Aorta (tissue), 5 donors: ENCODE measurements at places on chromosomes 5 and 9. TPM values are rescaled to one million over a fixed set of nuclear protein-coding genes. Genes with fewer than 3 reads are reported as not detected.

XRCC4 gene
- 10.7 TPM for total RNA-seq

PSIP1 gene
- total RNA-seq: 89.0 TPM

LRSAM1 gene
- total RNA-seq: 27.8 TPM

DNAH5 gene
- 0.36 TPM for total RNA-seq

GRCh38 chr9:126869368-126869767 lies 8.9 kb downstream of the ZBTB34 start:
- H3K36me3 ChIP-seq: no peaks in the 10 kb centered on the region
- no peaks in the 10 kb centered on the region for H3K27me3 ChIP-seq
- DNase-seq: no peak

- H3K4me3 ChIP-seq: no peak overlapping the region
- H3K27me3 ChIP-seq: no peaks in the 10 kb centered on the region
- DNase-seq: no peak
- H3K36me3 ChIP-seq: no peaks in the 10 kb centered on the region
- H3K4me1 ChIP-seq: no peaks in the 10 kb centered on the region
Observed at GRCh38 chr5:157214861-157215513, 34.3 kb downstream of the ITK start.

GRCh38 chr5:128413356-128413755 lies 124.7 kb downstream of the FBN2 start:
- H3K4me3 ChIP-seq: no peak overlapping the region
- no peak overlapping the region for H3K27ac ChIP-seq
- no peaks in the 10 kb centered on the region for H3K4me1 ChIP-seq
- no peak for DNase-seq
- H3K27me3 ChIP-seq: no peaks in the 10 kb centered on the region

DNA sequence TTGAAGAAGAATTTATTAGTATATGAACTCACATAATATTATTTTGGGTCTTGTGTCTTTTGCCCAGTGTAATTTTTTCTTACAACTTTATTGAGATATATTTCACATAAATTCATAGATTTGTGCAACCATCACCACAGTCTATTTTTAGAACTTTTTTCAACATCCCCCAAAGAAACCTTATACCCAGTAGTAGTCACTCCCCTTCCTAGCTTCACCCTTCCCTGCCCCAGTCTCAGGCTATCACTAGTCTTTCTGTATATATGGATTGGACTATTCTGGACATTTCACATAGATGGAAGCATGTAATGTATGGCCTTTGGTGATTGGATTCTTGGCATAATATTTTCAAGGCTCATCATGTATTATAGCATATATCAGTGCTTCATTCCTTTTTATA lies 67.8 kb downstream of the MAN2A1 start:
- no peak overlapping the region for H3K4me3 ChIP-seq
- H3K36me3 ChIP-seq: no peaks in the 10 kb centered on the region
- H3K27me3 ChIP-seq: no peaks in the 10 kb centered on the region

DNA sequence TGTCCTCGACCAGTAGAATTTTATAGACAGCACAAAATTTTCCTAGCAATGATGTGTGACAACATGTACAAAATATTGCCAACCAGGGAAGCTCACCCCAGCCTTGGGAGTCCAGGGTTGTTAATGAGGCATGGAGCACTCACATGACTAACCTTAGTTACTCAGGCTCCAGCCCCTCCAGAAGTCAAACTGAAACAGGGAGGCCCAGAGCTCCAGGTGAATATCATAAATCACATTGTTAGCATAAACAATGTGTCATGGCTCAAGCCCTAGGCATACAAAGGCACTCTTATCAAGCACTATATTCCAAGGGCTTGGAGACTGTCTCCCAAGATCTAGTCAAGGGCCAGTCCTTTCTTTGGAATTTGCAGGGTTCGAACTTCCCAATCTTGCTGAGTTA lies 44.4 kb downstream of the TNFAIP8 start:
- H3K4me1 ChIP-seq: no peaks in the 10 kb centered on the region
- peaks cover 3% of the 10 kb centered on the region for H3K36me3 ChIP-seq
- H3K27ac ChIP-seq: no peak overlapping the region
- no peaks in the 10 kb centered on the region for H3K27me3 ChIP-seq

- H3K4me3 ChIP-seq: no peak overlapping the region
- no peak for DNase-seq
- no peaks in the 10 kb centered on the region for H3K4me1 ChIP-seq
- H3K27ac ChIP-seq: no peak overlapping the region
- H3K36me3 ChIP-seq: no peaks in the 10 kb centered on the region
Observed at GRCh38 chr9:137353223-137354152, 51.4 kb upstream of the NRARP start.

DNA sequence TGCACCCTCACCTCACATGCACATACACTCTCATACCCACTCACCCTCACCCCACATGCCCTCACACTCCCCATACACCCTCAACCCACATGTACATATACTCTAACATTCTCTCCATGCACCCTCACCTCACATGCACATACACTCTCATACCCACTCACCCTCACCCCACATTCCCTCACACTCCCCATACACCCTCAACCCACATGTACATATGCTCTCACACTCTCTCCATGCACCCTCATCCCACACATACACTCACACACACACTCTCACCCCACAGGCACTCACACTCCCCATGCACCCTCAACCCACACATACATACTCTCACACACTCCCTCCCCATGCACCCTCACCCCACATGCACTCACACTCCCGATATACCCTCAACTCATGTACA lies 550.2 kb upstream of the DAP start:
- no peaks in the 10 kb centered on the region for H3K36me3 ChIP-seq
- no peak for DNase-seq
- H3K4me1 ChIP-seq: no peaks in the 10 kb centered on the region
- no peak overlapping the region for H3K27ac ChIP-seq
- no peaks in the 10 kb centered on the region for H3K27me3 ChIP-seq

DNA sequence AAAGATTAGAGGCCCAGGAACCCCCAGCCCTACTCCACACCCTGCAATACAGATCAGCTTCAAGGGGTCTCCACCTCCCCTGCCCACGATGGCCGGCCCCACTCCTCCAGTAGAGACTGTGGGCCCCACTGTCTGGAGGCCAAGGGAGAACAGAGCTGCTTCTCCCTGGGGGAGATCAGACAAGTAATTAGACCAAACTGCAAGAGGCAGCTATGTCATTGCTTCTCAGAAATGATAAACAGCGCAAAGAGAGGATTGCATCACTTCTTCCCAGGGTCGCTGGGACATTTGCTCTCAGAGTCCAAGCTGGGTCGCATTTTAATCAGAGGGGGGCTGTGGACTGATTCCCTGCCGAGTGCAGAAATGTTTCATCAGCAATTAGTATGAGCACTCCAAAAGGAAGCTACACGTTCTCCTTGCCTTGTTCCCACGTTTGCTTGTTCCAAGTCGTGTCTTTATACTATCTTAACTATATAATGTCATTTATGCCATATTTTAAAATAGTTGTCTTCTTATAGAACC lies 59.9 kb downstream of the ROPN1L start:
- no peak overlapping the region for H3K27ac ChIP-seq
- H3K27me3 ChIP-seq: no peaks in the 10 kb centered on the region
- DNase-seq: peak; percentile 57
- no peaks in the 10 kb centered on the region for H3K36me3 ChIP-seq
- no peaks in the 10 kb centered on the region for H3K4me1 ChIP-seq

DNA sequence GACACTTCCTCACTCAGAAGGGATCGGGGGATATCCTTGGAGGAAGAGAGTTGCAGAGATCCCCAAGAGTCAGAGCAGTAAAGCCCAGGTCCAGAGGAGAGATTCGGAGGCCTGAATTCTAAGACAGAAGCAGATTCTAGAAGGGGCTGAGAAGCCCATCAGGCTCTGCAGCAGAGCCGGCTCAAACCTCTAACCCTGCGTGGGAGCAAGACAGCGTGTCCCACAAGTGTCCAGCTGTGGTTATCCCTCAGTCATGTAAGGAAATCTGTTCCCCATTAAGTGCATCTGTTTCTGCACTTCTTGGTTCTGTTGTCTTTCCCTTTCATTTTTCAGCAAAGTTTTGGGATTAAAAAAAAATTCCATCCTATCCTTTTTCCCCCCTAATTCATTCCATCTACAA lies 4.8 kb upstream of the DIAPH1 start:
- H3K4me1 ChIP-seq: no peaks in the 10 kb centered on the region
- H3K36me3 ChIP-seq: peaks cover 5% of the 10 kb centered on the region
- H3K4me3 ChIP-seq: no peak overlapping the region
- H3K27ac ChIP-seq: no peak overlapping the region

DNA sequence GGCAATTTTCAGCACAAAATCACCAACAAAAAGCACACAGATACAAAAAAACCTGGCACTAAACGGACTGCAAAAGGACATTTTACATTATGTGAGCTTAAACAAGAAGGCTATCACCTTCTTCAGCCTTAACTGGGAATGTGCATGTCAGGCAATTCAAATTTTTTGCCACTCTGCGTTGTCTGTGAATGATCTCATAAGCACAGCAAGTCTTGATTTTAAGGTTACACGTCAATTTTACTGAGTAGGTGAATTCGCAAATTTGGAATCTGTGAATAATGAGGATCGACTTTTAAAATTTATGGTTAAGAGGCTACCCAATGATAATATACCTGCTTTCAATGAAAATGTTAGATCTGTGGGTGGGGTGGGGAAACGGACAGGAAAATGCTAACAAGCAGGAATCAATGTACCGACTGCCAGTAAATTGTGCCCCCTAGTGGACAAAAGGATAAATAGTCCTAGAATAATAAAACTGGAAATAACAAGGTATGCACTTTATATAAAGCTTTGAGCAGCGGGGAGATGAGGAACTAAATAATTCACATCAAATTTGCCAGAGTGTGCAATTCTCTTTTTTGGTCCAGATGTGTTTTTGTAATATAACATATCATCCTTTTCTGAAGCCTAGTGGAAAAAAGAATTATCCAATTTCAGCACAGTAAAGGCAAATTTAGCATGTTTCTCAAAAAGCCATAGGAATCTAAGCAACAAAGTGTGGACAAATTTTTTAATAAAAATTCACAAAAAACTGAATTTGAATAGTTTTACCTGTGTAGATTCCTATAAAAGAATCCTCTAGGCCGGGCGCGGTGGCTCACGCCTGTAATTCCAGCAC lies 20.5 kb downstream of the EQTN start:
- DNase-seq: no peak
- no peaks in the 10 kb centered on the region for H3K27me3 ChIP-seq
- no peak overlapping the region for H3K27ac ChIP-seq
- peak overlapping the region; percentile 79 for H3K4me3 ChIP-seq

DNA sequence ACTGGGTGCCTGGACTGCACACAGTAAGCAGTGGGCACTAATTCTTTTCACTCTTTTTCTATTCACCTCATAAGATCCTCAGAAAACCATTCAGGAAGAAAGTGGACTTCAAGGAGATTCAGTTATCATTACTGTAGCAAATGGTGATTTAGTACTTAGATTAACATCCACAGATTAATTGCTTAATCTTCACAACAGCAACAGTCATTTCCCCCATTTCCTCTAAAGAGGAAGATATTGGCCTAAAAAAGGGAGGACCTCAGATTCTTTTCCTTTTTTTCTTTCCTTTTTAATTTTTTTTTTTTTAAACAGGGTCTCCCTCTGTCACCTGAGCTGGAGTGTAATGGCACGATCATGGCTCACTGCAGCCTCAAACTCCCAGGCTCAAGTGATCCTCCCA lies 64.4 kb downstream of the AUH start:
- H3K36me3 ChIP-seq: peaks cover 7% of the 10 kb centered on the region
- H3K4me1 ChIP-seq: peaks cover 9% of the 10 kb centered on the region
- no peak for DNase-seq
- H3K4me3 ChIP-seq: no peak overlapping the region
- H3K27ac ChIP-seq: no peak overlapping the region

GRCh38 chr5:177491429-177491945 lies 5.9 kb downstream of the PDLIM7 start:
- H3K36me3 ChIP-seq: no peaks in the 10 kb centered on the region
- H3K27me3 ChIP-seq: no peaks in the 10 kb centered on the region
- peak; percentile 86 for DNase-seq
- H3K4me1 ChIP-seq: no peaks in the 10 kb centered on the region
- peak overlapping the region; percentile 31 for H3K27ac ChIP-seq
- no peak overlapping the region for H3K4me3 ChIP-seq
